ENCODE measurements at places on chromosomes 4 and X.

DNA sequence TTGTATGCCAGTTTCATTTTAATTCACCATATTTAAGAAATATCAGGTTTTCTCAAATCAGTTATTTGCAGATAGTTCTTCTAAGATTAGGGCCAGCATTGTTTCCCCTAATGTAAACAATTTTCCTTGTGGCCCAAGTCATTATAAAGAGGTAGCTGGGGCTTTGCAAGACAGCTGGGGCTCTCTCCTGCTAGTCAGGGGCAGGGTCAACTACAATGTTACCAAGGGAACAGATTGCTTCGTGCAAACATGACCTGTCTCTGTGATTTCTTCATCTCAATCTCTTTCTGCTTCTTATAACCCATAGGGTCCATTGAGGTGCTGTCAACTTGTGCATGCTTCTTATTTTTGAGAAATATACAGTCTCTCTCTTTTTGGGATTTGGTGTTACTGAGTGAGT lies 12.1 kb downstream of the ARMCX6 start:
- DNase-seq: no peak

- no peak for DNase-seq
Observed at GRCh38 chrX:39427906-39428305, 626.6 kb downstream of the MID1IP1 start.

DNA sequence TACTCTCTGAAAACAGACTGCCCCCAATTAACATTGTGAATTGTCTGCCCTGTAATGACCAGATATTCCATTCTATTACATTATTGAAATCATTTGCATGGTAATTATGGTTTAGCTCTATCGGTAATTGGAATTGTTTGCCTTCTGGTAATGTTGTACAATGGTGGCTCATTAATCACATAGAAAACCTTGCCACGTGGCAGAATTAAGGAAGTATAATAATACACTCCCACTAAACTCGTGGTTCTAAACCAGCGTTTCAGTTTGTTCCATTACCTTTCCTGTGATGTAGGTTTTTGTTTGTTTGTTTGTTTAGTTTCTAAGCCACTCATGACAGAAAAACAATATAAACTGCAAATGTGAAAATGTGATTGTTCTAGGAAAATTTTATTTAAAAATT lies 45.1 kb upstream of the TAPT1 start:
- DNase-seq: no peak

- no peak for DNase-seq
Observed at GRCh38 chr4:7499661-7500060, 64.9 kb upstream of the PSAPL1 start.

DNA sequence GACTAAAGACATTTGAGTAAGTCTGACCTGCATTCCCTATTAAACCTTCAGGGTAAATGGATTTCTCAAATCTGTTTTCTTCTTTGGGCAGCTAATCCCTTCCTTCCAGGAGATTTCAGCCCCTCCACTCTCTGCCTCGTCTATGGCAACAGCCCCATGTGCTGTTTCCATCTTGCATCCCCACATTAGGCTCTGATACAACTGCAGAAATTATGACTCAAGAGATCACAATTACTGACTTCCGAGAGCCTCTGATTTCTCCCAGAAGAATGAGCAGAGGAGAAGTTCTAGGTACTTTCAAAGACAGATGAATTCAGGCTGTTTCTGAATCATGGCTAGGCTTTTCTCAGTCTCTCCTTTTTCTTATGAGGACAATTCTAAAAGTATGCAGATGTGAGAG lies 38.7 kb downstream of the RAI2 start:
- DNase-seq: no peak

- DNase-seq: no peak
Observed at GRCh38 chrX:129316461-129316860, 206.8 kb downstream of the SMARCA1 start.

DNA sequence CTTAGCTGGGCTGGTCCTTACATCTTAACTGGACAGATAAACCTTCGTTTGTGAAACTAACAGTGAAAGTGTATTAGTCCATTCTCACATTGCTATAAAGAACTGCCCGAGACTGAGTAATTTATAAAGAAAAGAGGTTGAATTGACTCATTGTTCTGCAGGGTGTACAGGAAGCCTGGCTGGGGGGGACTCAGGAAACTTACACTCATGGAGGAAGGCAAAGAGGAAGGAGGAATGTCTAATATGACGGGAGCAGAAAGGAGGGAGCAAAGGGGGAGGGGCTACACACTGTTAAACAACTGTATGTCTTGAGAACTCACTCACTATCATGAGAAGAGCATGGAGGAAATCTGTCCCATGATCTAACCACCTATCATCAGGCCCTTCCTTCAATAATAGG lies 1566.5 kb upstream of the PCDH7 start:
- DNase-seq: no peak
